SK-N-SH treated with all-trans-retinoic acid at 6 μM for 48 hours (cell line): ENCODE measurements at places on chromosomes 16 and 17.

- ATAC-seq: no peak
These were observed 40.9 kb upstream of the CCNF start for GRCh38 chr16:2388139-2388874.

GRCh38 chr17:41256291-41256685 is 1.1 kb downstream of the KRTAP9-9 start:
- no peak for ATAC-seq

- no peak for ATAC-seq
These were observed 842 bp upstream of the CALB2 start for GRCh38 chr16:71357681-71358080.

GRCh38 chr16:50247123-50247905 is 19.0 kb upstream of the ADCY7 start:
- ATAC-seq: no peak

GRCh38 chr17:77107506-77108433 is 33.0 kb upstream of the SEC14L1 start:
- no peak for ATAC-seq

GRCh38 chr17:57956291-57957119 is 1.3 kb upstream of the CUEDC1 start:
- ATAC-seq: no peak

GRCh38 chr17:54662978-54663876 is 237.4 kb upstream of the TOM1L1 start:
- no peak for ATAC-seq

DNA sequence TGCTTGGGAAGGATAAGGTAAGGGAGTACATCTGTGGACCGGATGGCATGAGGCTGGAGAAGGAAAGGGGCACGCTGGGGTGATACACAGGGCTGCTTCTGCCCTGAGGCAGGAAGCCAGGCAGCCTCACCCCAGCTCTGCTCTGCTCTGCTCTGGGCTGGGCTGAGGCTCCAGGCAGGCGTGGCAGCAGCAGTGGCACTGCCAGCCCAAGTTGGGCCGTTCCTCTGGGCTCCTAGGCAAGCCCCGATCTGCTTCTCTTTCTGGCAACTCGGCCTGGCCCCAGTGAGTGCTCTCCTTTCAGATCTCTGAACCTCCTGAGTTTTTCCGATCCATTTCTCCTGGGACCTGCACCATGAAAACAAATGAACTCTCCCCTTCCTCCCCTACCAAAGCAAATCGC is 44.9 kb downstream of the VAC14 start:
- ATAC-seq: no peak

DNA sequence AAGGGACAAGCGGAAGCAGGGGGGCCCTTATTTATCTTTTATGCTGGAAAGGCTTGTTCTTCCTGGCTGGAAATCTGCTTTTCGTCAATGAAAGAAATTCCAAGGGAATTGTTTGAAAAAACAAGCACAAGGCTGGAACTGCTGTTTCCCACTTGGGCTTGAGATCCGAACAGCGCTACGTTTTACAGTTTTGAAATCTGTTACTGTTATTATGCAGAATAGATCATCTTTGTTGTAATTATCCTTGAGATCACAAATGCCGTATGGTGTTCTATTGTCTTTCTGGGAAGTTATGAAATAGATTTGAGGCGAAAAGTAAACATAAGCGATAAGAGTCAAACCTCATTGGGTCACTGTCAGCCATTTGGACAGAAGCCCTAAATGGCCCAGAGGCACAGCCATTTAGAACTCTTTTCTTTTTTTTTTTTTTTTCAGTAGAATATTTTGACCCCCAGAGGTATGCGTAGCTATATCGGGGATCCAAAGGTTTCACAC is 223.3 kb downstream of the IRX3 start:
- no peak for ATAC-seq

DNA sequence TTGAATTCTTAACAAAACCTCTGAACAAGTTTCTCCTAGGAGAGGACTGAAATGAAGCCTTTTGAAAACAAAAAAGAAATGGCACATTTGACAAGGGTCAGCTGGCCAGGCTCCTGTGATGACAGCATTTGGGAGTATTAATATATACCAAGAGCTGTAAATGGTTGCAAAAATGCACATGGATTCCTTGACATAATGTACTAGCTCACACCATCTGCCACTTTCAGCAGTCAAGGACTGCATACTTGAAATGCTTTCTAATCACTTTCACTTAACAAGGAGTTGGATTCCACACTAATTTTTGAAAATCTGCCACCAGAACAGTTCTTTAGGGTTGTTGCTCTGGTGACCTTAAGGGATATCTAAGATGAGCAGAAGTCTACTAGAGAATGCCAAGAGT is 236.7 kb upstream of the TOX3 start:
- no peak for ATAC-seq

GRCh38 chr16:27474921-27475320 is 72.9 kb downstream of the IL21R start:
- ATAC-seq: no peak

GRCh38 chr16:83630979-83631378 is 176.8 kb upstream of the HSBP1 start:
- ATAC-seq: no peak

GRCh38 chr17:79561486-79562133 is 49.2 kb downstream of the RBFOX3 start:
- ATAC-seq: no peak

GRCh38 chr17:37772982-37773381 is 28.1 kb upstream of the HNF1B start:
- ATAC-seq: no peak

DNA sequence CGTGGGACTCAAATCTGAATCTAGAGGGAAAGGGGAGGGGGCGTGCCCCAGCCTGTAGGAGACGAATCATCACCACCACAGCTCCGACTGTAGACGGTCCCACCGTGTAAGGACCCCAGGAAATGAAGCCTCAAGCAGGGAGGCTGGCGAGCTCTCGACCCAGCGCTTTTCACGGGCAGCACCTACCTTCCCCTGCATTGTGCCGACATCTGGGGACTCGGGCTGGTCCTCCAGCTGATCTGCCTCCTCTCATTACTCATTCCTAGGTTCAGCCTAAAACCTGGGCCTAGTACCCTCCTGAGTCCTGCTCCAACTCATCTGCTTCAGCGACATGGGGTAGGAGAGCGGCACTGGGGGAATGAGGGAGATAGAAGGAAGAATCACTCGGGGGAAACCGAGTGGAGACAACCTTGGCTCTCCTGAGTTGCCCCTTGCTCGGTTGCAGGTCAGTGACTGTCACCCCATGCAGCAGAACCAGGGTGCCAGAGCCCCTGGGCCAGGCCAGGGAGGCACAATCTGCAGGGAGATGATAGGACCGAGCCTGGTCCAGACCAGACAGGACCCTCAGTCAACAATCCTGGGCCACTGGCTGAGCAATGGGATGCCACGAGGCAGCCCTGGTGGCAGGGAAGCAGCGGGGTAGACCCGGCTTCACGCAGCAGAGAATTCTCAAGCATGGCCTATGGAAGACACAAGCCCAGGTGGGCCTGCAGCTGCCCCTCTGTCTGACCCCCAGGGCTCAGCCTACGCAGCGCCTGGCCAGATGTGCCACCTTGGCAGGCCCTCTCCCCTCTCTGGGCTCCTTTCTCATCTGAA is 833 bp upstream of the BCAR1 start:
- ATAC-seq: no peak

DNA sequence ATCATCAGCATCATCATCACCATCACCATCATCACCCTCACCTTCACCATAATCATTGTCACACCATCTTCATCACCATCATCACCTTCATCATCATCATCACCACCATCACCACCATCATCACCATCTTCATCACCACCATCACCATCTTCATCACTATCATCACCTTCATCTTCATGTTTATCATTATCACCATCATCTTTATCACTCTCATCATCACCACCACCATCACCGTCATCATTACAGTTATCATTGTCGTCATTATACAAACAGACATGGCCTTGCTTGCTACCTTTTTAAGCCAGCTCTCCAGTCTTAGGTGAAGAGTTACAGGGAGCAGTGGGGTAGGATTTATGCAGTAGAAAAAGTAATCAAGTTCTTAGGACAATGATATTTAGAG is 114.9 kb downstream of the IRF8 start:
- no peak for ATAC-seq

- ATAC-seq: no peak
These were observed 171.9 kb downstream of the IRX5 start for GRCh38 chr16:55102531-55102930.
